ENCODE measurements at places on chromosomes 3 and 15.
A peak's percentile ranks its signal among the peaks of the same experiment; 100 is the strongest.

DNA sequence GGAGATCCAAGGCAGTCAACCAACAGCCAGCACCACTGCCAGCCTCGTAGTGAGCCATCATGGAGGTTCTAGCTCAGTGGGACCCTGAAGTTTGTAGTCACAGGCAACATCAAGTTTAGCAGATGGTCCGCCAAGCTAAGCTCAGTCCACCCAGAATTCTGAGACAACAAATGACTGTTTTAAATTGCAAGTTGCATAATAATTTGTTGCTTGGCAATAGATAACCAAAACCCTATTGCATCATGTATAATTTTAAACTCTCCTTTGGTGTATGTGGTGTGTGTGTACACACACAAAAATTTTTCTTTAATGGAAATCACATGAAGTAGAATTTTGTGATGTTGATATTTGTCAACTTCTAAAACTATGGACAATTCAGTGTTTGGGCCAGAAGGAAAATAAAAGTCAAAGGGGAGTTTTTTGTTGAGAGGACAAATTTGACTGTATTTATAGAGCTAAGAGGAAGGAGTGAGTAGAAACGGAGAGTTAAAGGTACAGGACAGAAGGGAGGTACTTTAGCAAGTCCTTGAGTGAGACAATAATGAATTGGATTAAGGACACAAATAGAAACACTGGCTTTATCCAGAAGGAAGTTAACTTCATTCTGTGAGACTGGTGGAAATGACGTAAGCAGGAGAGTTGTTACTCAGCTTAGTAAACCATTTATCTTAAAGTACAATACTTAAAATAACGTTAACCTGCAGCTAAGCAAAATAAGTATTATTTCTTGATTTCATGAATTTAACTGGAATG is 83.6 kb downstream of the NCEH1 start:
- DNase-seq, result no peak

- DNase-seq, result no peak
Observed at GRCh38 chr3:189014526-189014925, 157.2 kb upstream of the TPRG1 start.

DNA sequence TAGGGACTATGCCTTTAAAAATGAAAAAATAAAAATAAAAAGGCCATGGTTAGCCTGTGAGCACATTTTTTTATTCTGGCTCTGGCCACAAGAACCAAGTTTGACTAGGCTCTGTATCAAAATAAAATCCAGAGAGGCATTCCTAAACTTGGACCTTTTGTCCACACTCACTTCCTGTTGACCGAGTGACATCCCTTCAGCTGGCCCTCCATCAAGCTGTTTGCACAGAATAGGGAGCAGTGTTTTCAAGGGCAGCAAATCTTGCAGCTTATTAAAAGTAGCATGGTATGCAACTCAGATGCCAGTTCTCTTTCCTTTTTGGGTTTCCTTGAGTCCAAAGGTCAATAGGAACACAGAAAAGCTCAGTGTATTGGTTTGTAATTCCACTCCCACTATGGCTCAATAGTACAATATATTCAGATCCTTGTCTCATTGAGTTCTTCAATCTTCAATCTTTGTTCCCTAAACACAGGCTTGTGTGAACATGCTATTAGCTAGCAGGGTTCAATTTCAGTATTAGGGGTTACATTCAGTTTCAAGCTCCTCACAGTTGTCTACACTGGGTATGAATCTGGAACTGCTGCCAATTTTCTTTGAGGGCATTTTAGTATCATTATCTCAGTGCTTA is 244.5 kb downstream of the RBMS3 start:
- no peak for DNase-seq

- no peak for DNase-seq
Observed at GRCh38 chr15:39549912-39550311, 31.0 kb upstream of the THBS1 start.

DNA sequence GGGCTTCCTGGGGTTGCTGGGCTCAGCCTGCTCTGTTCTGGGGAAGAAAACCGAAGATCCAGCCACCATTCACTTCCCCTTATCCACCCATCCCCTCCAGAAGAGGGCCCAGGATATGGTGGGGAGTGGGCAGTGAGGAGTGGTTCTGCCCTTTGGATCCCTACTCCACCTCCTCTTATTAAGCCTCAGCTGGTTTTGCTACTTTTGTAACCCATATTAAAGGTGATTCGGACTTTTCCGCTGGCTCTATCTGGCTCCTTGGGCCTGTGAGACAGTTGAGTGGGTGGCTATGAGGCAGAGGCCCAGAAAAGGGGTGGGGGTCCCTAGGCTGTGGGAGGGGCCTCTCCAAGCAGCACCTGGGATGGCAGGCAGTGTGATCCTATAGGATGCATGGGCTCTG is 33.8 kb downstream of the NBEAL2 start:
- DNase-seq, result no peak

DNA sequence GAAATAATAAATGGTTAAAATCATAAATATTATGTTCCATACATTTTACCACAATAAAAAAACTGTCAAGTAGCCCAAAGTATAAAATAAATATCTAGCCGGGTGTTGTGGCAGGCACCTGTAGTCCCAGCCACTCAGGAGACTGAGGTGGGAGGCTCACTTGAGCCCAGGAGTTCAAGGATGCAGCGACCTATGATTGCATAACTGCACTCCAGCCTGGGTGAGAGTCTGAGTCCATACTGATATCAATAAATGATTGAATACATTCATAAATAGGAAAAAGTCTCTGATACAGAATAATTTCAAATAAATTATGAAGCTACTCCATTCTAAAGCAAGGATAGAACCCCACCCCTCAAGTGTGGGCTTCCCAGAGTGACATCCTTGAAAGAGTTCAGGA is 68.5 kb upstream of the GATA2 start:
- DNase-seq, result no peak

- DNase-seq, result peak; percentile 70
Observed at GRCh38 chr15:89130201-89130600, 41.9 kb downstream of the ABHD2 start.

- no peak for DNase-seq
Observed at GRCh38 chr3:43612419-43612818, 9.4 kb downstream of the ANO10 start.

DNA sequence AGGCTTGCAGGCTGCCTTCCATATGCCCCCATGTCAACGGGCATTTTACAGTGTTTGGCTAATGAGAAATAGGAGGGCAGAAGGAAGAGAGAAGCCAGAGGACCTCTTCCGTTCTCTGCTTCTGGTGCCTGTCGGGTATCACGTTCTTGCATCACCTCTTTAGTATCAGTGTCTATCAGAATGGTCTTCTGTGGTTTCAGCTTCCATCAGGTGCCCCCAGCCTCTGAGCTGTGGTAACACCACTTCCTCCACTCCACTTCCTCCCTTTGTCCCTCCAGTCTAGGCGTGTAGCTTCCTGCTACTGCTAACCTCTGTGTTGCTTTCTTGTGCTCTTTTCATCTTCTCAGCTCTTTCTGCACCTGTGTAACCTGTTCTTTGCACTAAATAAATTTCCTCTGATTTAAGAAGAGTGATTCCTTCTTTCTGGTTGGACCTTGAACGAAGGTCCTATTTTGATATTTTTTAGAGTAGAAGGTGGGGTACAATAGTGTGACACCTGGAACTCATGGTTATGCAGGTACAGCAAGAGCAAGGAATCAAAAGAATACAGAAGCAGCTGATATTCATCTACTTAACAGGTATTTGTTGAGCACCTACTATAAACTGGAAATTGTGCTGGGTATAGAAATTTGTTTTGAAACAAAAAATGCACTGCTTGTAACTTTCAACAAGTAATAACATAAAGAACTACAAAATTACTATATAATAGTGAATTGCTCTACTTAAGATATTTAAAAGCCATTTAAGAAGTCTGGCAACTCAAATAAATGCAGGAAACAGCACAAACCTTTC is 27.4 kb upstream of the FOXB1 start:
- peak; percentile 84 for DNase-seq

- DNase-seq, result no peak
Observed at GRCh38 chr3:180570238-180570637, 31.7 kb upstream of the TTC14 start.

- no peak for DNase-seq
Observed at GRCh38 chr15:95329362-95329761, 1001.1 kb upstream of the NR2F2 start.

- DNase-seq, result no peak
Observed at GRCh38 chr3:94303897-94304296, 241.0 kb downstream of the NSUN3 start.

DNA sequence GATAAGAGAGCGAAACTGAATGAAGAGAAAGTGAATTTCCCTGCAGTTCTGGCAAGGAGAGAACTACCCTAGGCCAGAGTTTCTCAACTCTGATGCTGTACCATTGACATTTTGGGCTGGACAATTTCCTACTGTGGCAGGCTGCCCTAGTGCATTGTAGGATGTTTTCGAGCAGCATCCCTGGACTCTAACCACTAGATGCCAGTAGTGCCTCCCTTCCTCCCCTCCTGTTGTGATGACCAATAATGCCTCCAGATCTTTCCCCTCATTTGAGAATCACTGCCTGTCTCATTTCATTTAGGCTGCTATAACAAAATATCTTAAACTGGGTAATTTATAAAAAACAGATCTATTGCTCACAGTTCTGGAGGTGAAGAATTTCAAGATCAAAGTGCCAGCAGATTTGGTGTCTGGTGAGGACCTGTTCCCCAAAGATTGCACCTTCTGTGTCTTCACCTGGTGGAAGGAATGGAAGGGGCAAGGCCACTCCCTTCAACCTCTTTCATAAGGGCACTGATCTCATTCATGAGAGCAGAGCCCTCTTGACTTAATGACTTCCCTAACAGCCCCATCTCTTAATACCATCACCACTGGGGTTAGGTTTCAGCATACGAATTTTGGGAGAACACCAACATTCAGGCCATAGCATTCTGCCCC is 188.9 kb upstream of the MEIS2 start:
- no peak for DNase-seq

- DNase-seq, result peak; percentile 16
Observed at GRCh38 chr15:44535523-44536301, 1.2 kb upstream of the EIF3J start.

GRCh38 chr3:119700269-119700919 is 2.4 kb upstream of the CFAP91 start:
- DNase-seq, result peak; percentile 82

DNA sequence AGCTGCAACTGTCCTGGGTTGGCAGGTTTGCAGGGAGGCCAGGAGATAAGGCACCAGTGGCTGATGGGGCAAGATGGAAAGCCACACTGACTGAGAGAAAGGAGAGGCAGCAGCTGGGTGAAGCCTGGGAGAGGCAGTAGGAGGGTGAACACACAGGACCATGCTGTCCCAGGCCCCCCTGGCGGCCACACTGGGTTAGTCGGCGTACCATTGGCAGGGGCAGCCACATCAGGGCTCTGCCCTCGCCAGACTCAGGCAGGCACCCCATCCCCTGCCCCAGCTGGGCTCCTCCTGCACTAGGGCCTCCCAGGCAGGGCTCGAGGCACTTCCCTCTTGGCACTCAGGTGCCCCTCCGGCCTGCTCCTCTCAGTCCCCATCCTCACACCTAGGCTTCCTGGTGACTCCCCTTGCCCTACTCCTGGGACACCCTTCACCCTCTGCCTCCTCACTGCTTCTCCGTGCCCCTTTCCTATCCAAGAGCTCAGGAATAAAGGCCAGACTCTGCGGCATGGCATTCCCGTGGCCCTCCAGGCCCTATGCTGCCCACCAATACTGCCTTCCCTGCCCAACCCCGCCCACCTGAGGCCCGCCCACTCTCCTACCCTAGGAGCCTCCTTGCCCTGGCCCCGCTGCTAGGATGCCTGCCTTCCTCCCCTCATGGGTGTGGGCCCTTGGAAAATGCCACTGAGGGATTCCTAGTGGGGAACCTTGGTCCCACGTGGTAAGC is 28.7 kb upstream of the DUSP7 start:
- DNase-seq, result no peak

GRCh38 chr3:118088696-118089095 is 946.0 kb downstream of the IGSF11 start:
- no peak for DNase-seq

GRCh38 chr3:29514170-29514569 is 233.3 kb downstream of the RBMS3 start:
- DNase-seq, result no peak

DNA sequence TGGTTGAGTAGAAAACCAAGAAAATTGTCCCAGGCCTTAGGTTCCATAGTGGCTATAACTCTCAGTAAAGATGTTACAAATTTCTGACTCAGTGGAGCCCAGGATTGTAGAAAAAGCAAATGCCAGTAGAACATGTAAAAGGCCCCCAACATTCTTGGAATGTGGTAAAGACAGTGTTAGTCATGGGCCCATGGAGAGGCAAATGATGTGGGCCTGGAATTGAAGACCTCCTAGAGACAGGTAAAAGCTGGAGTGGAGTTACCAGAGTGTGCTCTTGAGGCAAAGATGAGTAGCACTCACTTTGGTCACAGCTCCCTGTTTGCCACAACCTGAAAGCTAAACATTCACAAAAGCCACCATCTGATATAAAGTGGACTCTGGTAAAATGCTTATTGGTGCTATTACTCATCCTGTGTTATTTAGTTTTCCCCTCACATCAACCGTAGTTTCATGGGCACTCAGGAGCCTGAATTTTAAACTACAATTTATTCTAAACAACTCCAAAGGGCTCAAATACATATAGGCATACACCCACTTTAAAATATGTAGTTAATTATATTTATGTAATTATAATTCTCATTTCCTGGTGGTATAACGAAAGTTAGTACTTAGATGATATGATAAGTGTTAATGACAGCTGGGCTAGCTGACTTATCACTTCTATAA is 359.6 kb upstream of the NECTIN3 start:
- no peak for DNase-seq

- DNase-seq, result no peak
Observed at GRCh38 chr3:80097674-80098073, 329.9 kb upstream of the ROBO1 start.

GRCh38 chr15:69561071-69561784 is 108.6 kb downstream of the RPLP1 start:
- DNase-seq, result no peak

- no peak for DNase-seq
Observed at GRCh38 chr15:87348746-87349145, 907.8 kb downstream of the NTRK3 start.

DNA sequence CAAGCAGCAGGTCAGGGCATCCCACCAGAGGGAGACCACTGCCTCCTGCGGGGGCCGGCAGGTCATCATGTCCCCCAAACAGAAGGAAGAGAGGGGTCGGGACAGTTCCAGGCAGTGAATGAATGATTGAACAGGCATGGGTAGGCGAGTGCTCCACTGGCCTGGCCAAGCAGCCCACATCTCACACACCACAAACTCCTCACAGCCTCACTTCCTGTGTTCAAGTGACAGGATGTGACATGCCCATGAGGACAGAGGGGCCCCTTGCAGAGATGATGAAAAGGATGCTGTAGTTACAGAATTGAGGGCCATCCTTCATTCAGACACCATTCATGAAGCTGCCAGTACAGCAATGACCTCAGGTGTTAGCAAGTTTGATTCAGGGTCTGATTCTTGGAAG is 3.7 kb downstream of the IQSEC1 start:
- peak; percentile 80 for DNase-seq

Measured in activated CD4-positive, alpha-beta T cell treated with anti-CD3 and anti-CD28 coated beads, Interleukin-2, amount 50 U/mL, for 16 hours (primary cell).